ENCODE measurements at places on chromosomes 7 and 10. TPM values are rescaled to one million over a fixed set of nuclear protein-coding genes. Genes with fewer than 3 reads are reported as not detected.

Gene ETV1
- total RNA-seq: 8.7 TPM

Gene ANXA8L1
- total RNA-seq: not detected

- DNase-seq: no peak
Measured at GRCh38 chr10:117570880-117571279, 28.3 kb downstream of the EMX2 start.

Gene AGR2
- total RNA-seq: not detected

DNA sequence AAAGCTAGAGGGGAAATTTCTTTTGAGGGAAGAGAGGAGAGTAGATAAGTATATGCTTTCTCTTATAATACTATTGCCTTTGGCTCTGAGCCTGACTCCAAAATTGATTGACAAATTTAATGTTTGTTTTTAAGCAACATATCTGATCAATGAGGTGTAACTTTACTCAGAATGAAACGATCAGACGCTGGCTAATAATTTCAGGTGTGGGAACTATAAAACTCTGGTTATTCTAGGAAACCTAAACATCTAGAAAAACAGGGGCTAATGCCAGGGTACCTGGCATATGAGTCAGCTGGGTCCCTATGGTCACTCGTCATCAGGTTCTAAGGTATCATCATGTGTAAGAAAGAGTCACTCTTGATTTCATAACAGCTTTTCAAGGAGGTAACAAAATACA is 139.7 kb downstream of the ATE1 start:
- DNase-seq: no peak

- DNase-seq: no peak
Measured at GRCh38 chr10:27986821-27987220, 12.1 kb downstream of the ODAD2 start.

Gene ZSCAN25
- total RNA-seq: 13.4 TPM

Gene ATP5F1C
- total RNA-seq: 128 TPM

DNA sequence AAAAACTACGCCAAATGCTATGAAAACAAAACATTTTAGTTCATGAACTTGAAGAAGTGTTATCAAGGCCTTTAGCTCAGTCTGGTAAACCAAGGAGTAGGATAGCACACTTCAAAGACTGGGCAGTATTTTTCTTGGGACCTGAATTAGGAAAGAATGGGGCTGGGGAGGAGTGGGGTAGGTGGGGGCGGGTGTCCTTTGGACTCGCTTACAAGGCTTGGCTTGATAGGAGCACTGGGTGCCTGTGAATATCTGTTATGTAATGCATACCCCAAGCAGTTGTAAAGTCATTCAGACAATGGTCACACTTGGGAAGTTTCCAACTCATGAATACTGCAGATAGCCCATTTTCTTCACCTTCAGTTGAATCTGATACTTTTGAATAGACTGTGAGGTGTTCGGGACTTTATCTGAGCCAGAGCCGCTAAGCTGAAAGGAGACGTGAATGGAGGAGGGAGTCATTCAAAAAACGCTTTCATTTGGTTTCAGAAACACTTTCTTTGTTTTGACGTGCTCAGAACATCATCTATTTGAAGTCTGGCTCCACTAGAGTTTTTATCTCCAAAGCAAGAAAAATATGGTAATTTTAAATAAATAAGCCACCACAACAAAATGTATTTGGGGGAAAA is 70.1 kb upstream of the FAM204A start:
- no peak for DNase-seq
